Neural crest cell (in vitro differentiated cells): ENCODE measurements at places on chromosomes 12 and 14. TPM values are rescaled to one million over a fixed set of nuclear protein-coding genes. Genes with fewer than 3 reads are reported as not detected.

Gene DBX2
- total RNA-seq: not detected in 2 replicates

Gene MGST1
- total RNA-seq: 303 and 325 TPM in 2 replicates

DNA sequence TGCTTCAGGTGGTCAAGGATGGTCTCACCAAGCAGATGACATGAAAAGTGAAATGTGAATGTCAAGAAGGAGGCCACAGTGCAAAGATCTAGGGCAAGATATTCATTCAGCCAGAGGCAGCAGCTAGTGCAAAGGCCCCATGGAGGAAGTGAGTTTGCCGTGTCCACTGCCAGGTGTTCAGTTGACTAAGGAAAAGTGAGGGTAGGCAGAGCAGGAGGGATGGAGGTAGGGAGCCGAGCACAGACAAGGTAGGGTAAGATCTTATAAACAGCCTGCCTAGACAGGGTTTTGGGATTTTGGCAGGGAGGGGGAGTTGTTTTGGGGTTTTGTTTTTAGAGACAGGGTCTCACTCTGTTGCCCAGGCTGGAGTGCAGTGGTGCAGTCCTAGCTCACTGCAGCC, 11.9 kb downstream of the PPP2R5C start:
- DNase-seq: no peak

DNA sequence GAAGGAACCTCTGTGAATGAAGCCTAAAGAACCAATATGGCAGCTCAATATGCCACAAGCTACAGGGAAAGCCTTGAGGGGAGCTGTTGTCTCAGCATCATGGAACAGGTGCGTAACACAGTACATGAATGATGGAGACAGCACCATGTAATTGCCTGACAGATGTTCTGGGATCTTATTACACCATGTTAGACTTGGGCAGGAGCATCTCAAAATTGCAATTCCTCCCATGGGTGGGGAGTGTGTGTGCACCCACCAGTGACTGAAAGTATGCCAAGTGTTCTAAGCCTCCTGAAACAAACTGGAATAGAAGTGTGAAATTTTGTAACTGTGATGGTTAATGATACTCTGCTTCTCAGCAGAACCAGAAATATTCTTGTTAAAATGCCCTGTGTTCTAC, 151.0 kb upstream of the SRRM4 start:
- no peak for DNase-seq

DNA sequence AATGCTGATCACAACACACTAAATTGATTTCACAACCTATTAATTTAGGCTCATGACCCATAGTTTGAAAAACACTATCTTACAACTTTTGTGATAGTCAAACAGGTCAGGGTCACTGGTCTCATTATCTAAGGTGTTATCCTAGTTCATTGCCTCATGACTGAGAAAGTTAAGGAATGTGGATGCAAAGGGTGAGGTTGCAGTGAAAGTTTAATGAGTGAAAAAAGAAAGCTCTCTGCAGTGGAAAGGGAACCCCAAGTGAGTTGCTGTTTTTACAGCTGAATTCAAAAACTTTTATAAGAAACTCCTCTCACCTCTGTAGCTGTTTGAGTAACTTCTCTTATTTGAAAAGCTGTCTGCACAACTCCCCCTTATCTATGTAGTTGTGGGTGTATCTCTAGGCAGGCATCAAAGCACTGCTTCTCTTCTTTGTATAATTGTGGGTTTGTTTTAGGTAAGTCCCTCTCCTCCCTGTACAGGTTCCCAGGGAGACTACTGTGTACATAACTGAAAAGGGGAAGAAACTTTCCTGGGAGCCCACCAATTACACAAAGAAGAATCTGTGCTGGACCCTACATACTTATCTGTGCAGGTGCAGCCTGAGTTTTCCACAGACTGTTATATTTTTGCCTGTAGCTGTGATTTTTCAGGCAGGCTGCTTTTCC, 18.9 kb downstream of the DNAL1 start:
- DNase-seq: no peak

DNA sequence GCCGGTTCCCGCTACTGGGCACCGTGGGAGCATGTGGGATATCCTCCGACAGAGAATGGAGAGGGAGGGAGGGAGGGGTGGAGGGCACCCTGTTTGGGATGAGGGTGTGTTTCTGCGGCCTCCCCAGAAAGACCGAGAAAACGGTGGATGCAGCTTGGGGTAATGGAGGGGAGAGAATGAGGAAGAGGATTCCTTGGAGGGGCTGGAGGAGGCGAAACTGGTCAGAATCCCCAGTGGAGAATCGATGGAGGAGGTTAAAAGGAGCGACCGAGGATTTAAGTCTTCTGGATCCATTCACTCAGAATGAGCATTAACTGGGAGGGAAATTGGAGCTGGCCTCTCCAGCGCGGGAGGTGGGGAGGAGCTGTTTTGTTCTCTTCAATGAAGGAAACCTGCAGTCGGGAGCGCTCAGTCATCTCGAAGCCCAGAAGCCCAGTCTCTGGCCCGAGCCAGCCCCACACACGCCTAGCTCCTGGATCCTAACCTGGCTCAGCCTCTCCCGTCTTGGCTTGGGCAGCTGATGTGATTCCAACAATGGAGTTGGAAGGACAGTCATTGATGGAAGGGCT, 581 bp downstream of the ARG2 start:
- peak; percentile 10 for DNase-seq

DNA sequence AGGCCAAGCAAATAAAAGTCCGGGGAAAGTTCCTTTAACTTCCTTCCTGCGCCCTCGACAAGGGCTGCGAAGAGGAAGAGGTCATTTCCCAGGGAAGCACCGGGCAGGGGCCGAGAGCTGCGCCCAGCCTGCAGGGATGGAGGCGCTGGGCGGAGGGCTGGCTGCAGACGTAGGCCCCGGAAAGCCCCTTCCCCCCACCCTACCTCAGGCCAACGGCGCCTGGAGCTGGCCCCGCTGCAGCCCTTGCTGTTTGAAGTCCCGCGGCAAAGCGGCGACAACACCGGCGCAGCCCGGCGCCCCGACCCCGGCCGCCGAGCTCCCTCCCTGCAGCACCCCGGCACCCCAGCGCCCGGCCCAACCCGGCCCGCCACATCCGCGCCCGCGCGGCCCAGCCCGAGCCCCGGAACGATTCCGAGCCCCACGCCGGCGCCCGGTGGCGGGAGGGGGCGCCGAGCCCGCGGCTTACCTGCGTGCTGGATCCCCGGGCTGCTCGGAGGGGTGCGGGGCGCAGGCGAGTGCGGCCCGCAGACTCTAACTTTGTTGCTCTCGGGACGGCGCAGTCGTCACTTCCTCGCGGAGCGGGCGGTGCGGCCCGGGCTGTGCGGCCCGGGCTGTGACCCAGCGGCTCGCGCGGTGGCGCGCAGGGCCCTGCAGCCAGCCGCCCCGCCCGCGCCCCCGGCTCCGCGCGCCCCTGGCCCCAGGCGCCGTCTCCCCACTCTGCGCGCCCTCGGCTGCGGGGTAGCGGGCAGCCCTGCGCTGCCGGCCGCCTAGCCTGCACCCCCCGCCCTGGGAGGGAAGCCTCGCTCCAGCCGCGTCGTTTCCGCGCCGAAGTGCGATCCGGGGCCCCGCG, 64.8 kb upstream of the PTGR2 start:
- DNase-seq: peak; percentile 41

DNA sequence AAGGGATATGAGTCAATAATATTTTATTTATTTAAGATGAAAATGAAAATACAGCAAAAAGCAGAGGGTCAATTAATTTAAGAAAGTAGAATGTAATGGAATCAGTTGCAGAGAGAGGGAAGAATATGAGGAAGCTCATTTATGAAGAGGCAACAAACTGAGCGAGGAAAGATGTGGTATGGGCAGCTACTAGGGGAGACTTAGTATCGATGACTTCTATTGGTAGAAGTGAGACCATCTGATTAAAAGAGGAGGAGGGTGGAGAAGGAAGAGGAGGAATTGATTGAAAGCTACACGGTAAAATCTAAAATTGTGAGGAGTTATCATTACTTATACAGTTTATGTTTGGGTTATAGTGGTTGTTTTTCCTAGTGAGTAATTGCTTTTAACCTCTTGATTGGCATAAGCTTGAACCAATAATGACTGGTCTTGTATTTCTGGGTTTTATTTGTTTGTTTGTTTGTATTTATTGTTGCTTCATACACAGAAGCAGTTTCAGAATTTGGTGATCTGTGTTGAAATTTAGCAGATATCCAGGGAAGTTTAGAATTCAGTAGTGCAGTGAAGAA, 121.0 kb downstream of the LRRIQ1 start:
- no peak for DNase-seq

DNA sequence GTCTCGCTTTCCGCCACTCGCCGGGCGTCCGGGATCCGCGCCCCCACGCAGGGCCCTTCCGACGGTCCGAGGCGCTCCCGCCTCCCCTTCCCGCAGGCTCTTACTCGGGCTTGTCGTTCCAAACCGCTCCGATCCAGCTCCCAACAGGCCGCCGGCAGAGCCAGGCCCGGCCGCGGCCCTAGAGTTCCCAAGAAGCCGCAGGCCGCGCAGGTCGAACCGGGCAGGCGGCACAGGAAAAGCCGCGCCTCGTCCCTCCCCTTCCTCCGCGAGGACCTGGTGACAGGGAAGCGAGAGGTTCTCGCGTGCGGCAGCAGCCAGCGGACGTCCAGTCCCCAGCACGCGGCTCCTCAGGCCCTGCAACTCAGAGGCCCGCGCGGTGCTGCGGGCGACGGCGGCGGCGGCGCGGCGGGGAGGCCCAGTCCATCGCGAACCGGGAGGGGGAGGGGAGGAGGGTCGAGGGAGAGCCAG, 272 bp downstream of the HECTD1 start:
- DNase-seq: no peak
